ENCODE measurements at places on chromosomes 16 and 17.

DNA sequence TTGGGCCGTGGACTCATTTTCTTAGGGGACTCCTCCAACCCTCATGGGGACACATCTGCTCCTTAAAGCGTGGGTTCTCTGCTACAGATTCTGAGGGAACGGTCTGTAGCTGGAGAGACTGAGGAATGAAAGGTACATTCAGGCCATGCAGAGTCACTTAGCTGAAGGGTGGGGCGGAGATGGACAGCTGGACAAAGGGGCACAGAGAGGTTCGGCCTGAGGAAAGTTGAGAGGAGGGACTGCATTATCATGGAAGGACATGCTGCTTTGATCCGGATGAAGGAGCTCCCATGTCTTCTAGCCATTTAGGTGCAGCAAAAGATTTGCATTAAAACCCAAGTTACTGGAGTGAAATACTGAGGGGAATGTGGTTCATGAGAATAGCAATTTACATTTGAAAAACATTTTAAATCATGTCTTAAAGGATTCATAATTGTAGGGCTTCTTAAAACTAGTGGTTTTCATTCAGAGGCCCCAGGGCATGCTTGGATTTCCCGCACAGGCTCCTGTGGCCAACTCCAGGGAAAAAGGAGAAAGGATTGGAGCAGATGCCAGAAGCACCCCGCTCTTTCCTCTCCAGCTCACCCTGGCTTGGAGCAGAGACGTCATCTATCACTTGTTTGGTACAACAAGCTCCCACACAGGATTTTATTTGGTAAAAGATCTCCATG, 54.2 kb downstream of the CDRT4 start:
- no peak for DNase-seq

DNA sequence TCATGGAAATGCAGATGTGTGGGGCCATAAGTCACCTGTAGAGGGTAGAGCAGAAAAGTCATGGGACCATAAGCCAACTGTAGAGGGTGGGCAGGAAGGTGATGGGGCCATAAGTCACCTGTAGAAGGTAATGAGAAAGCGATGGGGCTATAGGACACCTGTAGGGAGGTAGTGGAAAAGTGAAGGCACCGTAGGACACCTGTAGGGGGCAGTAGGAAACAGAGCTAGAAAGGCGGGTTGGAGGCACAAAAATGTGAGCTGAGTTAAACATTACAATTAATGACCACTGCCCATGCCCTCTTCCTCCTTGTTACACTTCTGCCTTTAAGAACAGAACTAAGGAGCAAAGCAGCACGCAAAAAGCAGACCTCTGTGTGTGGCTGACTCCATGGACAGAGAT, 150.1 kb downstream of the SHISA6 start:
- DNase-seq: no peak

- no peak for DNase-seq
Measured at GRCh38 chr17:32503251-32504165, 16.7 kb downstream of the CDK5R1 start.

GRCh38 chr17:27283751-27284150, 10.2 kb upstream of the WSB1 start:
- DNase-seq: no peak

DNA sequence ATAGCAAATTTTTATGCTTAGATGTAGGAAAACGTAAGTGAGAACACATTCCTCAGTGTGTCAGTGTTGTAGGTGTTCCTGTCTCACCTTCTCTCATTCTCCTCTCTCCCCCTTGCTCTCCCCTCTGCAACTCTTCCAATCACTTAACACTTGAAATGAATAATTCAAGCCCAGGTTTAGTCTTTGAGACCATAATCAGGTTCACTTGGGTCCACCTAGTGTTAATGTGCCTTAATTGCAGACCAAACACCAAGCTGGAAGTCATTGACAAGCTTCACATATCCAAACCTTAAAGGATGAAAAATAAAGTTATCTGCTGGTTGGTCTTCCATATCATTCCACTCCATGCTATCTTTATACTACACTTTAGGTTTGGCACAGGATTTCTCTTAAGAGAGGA, 37.0 kb downstream of the STXBP4 start:
- no peak for DNase-seq

DNA sequence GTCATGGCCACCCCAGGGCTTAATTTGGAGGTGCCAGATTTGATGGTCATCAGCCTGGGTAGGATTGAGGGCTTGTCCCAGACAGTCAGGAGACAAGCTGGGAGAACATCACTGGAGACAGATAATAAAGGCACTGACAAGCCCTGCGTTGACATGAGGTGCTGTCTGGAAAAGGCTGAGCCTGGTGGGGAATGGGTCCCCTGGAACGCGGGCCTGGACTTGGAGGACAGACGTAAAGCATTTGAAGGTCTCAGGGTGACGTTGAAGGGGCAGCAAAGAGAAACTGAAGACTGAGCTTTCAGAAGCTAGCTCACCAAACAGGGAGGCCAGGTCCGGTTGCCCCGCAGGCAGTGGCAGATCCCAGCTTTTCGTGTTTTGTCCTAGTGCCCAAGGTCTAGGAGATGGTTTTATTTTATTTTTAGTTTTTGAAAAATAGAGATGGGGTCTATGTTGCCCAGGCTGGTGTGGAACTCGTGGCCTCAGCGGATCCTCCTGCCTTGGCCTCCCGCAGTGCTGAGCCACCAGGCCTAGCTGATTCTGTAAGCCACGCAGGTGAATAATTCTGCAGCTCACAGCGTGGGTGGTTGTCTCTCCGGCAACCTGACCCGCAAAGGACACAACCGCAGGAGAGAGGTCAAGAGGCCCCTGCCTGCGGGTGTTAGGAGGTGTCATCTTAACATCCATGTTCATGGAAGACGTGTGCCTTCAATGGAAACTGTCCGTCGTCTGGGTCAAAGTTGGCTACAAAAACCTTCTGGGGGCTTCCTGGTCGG, 37.6 kb downstream of the METRNL start:
- DNase-seq: no peak

DNA sequence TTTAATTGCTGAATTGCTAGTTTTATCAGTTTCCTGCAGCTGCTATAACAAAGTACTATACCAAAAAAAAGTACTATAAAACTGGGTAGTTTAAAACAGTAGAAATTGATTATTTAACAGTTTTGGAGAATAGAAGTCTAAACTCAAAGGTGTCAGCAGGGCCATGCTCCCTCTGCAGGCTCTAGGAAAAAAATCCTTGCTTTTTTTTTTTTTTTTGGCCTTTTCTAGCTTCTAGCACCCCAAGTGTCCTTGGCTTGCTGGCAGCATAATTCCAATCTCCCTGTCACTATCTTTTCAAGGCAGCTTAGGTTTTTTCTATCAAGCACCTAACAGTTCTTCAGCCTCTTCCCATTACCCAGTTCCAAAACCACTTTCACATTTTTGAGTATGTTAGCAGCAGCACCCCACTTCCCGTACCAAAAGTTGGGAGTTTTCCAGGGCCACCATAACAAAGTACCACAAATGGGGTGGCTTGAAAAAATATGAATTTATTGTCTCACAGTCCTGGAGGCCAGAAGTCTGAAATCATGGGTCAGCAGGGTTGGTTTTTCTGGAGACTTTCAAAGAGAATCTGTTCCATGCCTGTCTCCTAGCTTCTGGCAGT, 37.4 kb downstream of the BPTF start:
- no peak for DNase-seq

- DNase-seq: no peak
Measured at GRCh38 chr16:30491744-30492308, 19.3 kb downstream of the ITGAL start.

DNA sequence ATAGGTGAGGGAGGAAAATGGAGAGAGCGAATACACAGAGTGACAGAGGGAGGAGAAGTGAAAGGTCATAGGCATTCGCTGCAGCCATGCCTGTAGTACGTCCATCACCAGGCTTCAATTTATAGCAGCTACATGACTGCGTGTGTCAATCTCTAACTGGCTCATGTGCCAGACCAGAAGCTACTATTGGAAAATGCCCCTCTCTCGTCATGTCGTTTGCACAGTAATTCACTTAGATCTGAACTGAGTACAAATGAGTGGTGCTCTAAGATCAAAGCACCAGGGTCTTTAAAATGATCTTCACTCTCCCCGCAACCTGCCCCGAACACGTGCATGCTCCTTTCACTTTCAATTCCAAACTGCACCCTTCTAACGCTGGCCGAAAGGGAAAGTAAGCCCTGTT, 51.3 kb downstream of the ADCY9 start:
- DNase-seq: no peak

Measured in stimulated activated CD4-positive, alpha-beta T cell treated with anti-CD3 and anti-CD28 coated beads, Interleukin-15, amount 100 ng/mL, for 48 hours (primary cell).